ENCODE measurements at places on chromosomes 6 and 20. TPM values are rescaled to one million over a fixed set of nuclear protein-coding genes. Genes with fewer than 3 reads are reported as not detected.
A peak's percentile ranks its signal among the peaks of the same experiment; 100 is the strongest.

The CLPSL2 gene
- not detected for total RNA-seq

The SEL1L2 gene
- not detected for total RNA-seq

GRCh38 chr6:158919865-158920264 is 80.1 kb downstream of the RSPH3 start:
- H3K36me3 ChIP-seq: no peaks in the 10 kb centered on the region
- peaks cover 3% of the 10 kb centered on the region for H3K4me1 ChIP-seq
- no peak overlapping the region for H3K4me3 ChIP-seq
- no peak overlapping the region for H3K27ac ChIP-seq
- H3K27me3 ChIP-seq: no peaks in the 10 kb centered on the region

DNA sequence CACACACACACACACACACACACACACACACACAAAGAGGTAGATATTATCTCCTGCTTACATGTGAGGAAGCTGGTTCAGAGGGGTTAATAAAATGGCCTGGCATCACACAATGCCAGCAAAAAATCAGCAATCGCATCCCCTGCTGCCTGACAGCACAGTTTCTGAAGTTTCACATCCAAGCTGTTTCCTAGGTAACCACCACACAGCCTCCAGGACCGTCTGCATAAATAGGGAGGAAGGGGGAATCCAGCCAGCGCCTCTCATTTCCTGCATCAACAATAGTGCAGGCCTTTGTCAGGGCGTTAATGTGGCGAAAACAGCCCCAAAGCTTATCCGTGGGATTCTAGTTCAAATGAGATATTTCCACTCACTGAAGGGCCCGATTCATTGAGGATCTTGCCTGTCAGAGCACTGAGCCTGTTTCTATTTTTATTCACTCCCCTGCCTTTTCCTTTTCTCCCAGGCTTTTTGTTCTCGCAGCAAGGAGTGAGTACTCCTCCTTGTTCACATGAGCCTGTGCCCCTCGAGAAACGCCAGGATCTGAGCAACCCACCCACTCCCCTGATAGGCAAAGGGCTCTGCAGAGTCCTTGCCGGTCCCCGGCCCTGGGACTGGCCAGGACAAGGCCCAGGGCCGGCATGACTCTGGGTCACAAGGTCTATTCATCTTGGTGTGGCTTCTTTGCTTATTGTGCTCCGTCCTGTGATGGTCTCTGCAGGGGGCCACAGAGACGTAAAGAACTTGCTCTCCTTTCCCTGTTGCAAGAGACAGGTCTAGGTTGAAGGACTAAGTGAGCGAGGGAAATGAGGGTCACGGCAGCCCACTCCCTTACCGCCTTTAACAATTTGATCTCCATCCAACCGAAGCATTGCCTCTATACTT is 32.7 kb downstream of the TUBB2B start:
- H3K36me3 ChIP-seq: no peaks in the 10 kb centered on the region
- no peak for DNase-seq
- no peak overlapping the region for H3K27ac ChIP-seq
- H3K27me3 ChIP-seq: no peaks in the 10 kb centered on the region
- no peaks in the 10 kb centered on the region for H3K4me1 ChIP-seq

DNA sequence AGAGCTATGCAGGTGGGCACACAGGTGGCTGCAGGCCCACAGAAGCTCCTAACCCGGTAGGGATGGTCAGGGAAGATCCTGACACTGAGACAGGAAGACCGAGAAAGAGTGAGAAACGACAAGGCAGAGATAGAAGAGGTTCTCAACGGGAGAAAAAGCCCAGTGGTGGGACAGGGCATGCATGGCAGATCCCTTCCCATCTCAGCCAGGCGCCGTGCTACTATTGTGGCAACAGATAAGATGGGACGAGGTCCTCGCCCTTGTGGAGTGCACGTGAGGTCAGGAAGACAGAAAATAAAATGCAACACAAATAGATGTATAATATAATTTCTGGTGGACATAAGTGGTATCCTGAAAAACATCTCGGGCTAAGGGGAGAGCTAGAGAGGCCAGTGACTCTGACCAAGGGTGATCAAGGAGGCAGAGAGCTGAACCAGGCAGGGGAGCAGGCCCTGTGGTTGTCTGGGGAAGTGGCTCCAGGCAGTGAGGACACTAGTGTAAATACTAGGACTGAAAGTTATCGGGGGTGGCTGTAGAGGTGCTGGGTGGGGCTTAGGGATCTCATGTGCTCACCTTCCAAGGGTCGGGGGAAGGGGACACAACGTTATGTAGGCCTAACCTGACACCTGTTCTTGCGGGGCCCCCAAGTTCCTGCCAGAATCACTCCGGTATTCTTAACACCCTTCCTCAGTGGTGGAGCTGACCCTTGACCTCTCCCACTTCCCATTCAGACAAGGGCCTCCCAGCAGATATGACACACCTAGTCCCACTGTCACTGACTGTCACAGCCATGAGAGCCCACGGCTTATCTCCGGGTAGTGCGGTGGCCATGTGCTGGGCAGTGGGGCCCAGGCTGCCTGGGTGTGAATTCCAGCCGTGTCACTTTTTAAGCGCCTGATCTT is 1.0 kb downstream of the SRXN1 start:
- H3K27me3 ChIP-seq: no peaks in the 10 kb centered on the region
- H3K36me3 ChIP-seq: peaks cover 12% of the 10 kb centered on the region
- peak overlapping the region; percentile 58 for H3K27ac ChIP-seq
- peaks cover 16% of the 10 kb centered on the region for H3K4me1 ChIP-seq

DNA sequence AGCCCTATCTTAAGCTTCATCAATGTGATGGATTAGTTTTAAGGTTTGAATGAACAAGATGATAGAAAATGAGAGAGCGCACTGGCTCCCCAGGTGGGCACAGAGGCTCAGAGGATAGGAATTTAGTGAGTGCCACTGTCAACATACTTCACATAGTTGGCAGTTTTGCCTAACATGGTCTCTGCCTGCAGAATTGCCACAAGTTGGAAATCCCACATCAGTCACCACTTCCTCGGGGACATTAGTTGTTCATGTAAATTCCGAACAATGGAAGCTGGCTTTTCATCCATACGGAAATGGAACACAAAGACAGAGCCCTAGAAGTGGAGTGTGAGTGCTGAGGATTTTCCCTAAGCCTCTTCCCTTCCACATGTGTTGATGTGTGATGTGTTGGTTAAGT is 123.9 kb upstream of the PHACTR1 start:
- peaks cover 22% of the 10 kb centered on the region for H3K4me1 ChIP-seq
- no peaks in the 10 kb centered on the region for H3K36me3 ChIP-seq
- H3K4me3 ChIP-seq: no peak overlapping the region
- no peak overlapping the region for H3K27ac ChIP-seq
- no peak for DNase-seq

DNA sequence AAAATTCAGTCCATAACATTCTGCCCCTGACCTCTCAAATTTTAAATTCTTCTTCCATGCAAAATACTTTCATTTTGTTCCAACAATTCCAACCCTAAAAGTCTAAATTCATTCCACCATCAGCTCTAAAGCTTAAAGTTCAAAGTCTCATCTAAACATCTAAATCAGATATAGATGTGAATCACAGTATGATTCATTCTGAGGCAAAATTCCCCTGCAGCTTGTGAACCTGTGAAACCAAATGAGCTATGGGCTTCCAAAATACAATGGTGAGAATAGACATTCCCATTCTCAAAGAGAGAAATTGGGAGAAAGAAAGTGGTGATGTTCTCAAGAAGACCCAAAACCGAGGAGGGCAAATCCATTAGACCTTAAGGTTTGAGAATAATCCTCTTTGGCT is 309.8 kb downstream of the HIVEP2 start:
- H3K4me1 ChIP-seq: peaks cover 12% of the 10 kb centered on the region
- H3K36me3 ChIP-seq: no peaks in the 10 kb centered on the region
- H3K27me3 ChIP-seq: no peaks in the 10 kb centered on the region
- H3K27ac ChIP-seq: no peak overlapping the region

DNA sequence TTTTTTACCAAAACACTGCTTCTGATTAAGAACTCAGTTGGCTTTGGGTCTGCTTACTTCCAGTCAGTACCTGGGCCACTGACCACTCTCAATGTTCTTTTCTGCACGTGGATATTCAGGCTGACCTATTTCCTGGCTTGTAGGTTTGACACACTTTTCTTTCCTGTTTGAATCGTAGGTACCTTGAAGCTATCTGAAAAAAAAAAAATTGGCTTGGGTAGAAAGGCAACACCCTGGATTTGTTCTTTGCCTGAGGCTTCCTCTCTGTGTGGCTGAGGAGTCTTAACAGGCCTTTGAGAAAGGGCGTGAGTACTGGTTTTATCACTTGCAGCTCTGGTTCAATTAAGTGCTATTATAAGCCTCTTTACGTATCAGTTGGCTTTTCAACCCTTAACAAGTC is 60.6 kb upstream of the IL20RA start:
- H3K36me3 ChIP-seq: no peaks in the 10 kb centered on the region
- no peaks in the 10 kb centered on the region for H3K4me1 ChIP-seq
- H3K27ac ChIP-seq: no peak overlapping the region
- no peak overlapping the region for H3K4me3 ChIP-seq

GRCh38 chr6:83514466-83514865 is 2.1 kb downstream of the PRSS35 start:
- H3K4me1 ChIP-seq: peaks cover 14% of the 10 kb centered on the region
- H3K36me3 ChIP-seq: no peaks in the 10 kb centered on the region
- no peak for DNase-seq
- H3K27me3 ChIP-seq: no peaks in the 10 kb centered on the region

GRCh38 chr20:16311756-16312155 is 261.5 kb downstream of the KIF16B start:
- no peaks in the 10 kb centered on the region for H3K36me3 ChIP-seq
- H3K4me3 ChIP-seq: no peak overlapping the region
- no peaks in the 10 kb centered on the region for H3K4me1 ChIP-seq
- no peak for DNase-seq

GRCh38 chr6:156687789-156688619 is 89.2 kb upstream of the ARID1B start:
- H3K27me3 ChIP-seq: no peaks in the 10 kb centered on the region
- no peaks in the 10 kb centered on the region for H3K36me3 ChIP-seq
- DNase-seq: peak; percentile 62
- peak overlapping the region; percentile 94 for H3K4me3 ChIP-seq

All from GM23248 (cell line).